ENCODE measurements at places on chromosomes 6 and 20.

DNA sequence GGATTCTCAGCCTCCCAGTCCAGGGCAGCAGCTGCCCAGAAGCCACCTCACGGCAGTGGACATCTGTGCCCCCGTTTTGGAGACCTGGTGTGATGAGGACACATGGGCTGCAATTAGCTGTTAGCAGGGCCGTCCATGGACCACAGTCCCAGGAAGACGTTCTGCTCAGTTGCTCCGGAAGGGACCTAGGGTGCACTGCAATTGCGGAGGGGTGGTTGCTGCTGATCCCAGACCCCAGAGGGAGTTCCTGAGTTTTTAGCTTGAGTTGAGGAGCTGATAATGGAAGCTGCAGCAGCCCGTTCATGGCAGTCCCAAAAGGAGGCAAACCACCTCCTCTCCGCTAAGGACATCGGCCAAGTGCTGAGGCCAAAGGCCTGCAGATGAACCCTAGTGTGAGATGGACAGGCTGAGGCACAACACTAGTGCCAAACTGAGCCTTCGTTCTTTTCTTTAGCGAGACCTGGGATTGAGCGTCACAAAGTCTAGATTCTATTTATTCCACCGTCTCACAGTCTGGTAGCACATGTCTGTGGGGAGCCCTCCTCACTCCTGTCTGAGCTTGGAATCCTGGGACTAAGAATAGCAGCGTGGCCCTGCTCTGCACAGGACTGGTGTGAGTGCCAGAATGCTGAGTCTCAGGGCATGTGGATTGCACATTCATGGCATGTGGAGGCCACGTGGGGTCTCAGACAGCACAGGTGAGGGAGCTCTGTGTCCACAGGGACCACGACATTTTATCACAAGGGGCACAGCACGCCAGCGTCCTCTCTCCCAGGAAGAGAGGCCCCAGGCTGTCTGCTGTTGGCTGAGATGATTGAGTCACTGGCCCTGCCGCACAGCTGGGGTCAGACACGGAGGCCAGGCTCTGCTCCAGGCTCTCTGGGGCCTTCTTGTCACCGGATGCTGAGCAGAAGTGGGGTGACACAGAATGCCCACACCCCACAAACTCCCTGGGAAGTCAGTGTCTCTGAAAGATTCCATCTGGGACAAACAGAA is 113.4 kb downstream of the PSMB1 start:
- DNase-seq, result no peak

- DNase-seq, result no peak
Observed at GRCh38 chr6:74100719-74101287, 404.8 kb downstream of the CD109 start.

- DNase-seq, result no peak
Observed at GRCh38 chr20:20150241-20150640, 97.9 kb downstream of the CFAP61 start.

- peak; percentile 90 for DNase-seq
Observed at GRCh38 chr20:38674092-38674764, 50.1 kb upstream of the SLC32A1 start.

GRCh38 chr6:52390361-52390727 is 28.4 kb downstream of the PAQR8 start:
- DNase-seq, result no peak

GRCh38 chr6:54020334-54020733 is 90.9 kb upstream of the MLIP start:
- no peak for DNase-seq

GRCh38 chr6:149271348-149272340 is 45.9 kb upstream of the TAB2 start:
- no peak for DNase-seq

- no peak for DNase-seq
Observed at GRCh38 chr20:2865630-2866029, 7.7 kb upstream of the PTPRA start.

DNA sequence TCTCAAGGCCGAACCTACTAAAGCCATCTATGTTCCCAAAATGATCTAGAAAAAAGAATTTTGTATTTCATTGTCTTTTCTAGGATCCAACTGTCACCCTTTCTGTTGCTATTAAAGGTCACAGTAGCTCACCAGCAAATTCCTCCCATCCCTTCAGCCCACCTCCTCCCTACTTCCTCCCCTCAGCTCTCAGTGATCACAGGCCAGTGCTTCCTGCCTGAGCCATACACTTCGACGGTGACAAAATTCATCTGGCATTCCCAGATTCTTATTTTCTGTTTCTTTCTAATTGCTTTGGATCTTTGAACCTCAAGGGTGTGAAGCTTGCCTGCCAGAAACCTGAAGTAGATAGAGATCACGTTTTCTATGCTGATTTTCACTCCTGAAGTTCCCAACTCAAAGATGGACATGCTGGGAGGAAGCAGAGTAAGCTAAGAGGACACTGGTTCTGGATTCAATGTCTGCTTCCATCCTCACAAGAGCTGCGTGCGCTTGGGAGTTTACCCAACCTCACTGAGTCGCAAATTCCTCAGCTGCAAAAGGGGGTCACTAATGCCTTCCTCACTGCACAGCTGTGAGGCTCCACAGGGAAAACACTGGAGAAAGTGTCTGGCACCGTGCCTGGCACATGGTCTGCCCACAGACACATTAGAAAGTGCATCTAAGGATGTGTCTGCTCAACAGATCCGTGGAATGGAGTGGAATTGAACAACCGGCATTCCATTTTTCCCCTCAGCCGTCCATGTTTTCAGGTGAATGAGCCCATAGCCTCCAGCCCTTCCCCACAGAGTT is 34.5 kb downstream of the MDGA1 start:
- DNase-seq, result no peak

DNA sequence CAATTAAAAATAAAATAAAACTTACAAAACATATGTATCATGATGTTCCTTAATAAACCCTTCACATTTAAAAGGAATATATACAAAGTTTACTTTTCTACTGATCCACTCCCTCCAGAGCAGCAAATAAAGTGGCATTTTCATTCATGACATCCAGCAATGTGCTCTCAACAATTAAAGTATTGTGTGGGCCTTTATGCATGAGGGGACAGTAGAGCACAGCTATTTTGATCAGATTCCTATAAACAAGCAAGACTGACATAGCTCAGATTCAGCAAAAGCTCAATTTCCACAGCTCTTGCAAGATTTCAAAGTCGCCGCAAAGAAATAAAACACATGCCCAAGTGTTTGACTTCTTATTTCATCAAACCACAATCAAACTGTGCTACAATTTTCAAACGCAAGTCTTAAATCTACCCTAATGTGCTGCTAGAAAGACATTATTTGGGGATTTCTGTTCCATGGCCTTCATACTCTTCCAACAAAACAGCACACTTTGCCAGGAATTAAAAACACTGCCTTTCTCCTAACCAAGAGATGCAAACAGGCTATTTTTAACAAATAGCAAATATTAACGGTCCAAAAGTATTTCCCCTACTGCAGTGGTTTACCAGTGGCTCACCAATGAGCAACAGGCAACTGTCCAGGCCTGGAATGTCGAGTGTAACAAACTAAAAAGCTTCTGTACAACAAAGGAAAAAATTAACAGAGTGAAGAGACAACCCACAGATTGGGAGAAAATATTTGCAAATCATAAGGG is 52.3 kb downstream of the MBOAT1 start:
- DNase-seq, result peak; percentile 10

- DNase-seq, result no peak
Observed at GRCh38 chr6:108736002-108736361, 112.2 kb upstream of the ARMC2 start.

DNA sequence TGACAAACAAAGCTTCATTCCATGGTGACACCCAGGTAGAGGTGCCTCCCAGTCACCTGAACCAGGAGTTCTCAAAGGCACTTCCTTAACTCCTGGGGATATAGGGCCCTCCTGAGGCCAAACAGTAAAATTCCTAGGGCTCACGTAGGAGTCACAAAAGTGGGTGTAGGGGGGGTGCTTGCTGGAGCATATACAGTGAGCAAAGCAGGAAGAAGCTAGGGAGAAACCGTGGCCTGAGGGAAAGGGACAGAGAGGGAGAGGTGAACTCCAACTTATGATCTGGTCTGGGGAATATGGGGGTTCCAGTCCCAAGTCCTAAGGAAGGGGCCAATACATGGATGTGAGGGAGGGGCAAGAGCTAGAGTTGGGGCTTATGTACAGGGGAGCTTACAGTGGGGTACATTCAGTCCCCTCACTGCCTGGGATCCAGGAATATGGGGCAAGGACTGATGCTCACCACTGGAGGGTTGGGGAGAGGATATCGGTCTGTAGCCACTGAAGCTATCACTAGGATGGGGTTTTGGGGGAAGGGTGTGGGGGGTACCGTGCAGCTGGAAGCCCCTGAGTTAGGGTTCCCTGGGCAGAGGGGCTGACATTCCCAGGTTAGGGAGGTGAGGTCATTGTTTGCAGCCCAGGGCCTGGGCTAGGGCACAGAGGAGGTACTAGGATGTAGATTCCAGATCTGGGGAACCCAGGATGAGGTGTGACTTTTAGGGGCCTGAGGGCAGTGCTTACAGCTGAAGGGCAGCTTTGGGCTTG is 950 bp downstream of the PEDS1 start:
- no peak for DNase-seq

- no peak for DNase-seq
Observed at GRCh38 chr6:22794844-22795243, 225.5 kb downstream of the HDGFL1 start.

GRCh38 chr20:52529826-52530225 is 338.2 kb upstream of the ZFP64 start:
- no peak for DNase-seq

GRCh38 chr20:37948956-37949355 is 46.0 kb downstream of the VSTM2L start:
- no peak for DNase-seq

DNA sequence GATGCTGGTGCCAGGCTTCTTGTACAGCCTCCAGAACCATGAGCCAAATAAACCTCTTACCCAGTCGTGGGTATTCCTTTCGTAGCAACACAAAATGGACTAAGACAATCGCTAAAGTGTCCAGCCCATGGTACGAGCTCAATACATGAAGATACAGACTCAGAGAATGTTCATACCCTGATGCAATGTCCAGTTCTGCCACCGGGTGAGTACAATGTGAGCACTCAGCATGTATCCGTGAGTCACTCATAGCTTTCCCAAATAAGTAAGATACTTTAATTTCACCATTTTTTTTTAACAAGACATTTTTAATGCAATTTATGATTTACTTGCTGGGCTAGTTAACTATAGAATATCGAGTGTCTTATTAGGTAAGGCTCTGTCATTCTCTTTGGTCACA is 26.7 kb upstream of the PDE10A start:
- DNase-seq, result no peak

DNA sequence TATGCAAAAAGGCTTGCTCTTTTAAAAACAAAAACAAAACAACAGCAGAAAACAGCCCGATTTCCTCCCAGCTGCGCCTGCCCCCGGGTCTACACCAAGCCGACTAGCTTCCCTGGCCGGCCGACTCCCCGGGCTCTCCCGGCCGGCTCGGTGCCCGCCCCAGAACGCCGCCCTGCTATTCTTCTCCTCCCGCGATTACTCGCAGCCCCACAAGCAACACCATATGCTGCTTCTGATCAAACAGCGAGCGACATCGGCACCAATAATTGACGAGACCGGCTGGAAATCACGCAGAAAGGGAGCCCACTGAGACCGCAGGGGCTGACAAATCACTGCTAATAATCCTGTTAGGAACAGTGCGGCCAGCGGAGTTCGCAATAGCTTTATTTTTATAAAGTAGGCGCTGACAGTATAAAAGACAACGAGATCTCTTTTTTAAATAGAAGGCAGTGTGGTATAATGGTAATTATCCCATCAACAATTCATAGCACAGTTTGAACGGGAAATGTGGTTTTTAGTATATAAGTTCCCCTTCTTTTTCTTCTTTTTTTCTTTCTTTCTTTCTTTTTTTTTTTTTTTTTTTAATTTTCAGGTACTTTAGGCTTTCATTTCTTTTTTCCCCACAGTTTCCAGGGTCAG is 3.3 kb downstream of the SIM1 start:
- DNase-seq, result peak; percentile 86

DNA sequence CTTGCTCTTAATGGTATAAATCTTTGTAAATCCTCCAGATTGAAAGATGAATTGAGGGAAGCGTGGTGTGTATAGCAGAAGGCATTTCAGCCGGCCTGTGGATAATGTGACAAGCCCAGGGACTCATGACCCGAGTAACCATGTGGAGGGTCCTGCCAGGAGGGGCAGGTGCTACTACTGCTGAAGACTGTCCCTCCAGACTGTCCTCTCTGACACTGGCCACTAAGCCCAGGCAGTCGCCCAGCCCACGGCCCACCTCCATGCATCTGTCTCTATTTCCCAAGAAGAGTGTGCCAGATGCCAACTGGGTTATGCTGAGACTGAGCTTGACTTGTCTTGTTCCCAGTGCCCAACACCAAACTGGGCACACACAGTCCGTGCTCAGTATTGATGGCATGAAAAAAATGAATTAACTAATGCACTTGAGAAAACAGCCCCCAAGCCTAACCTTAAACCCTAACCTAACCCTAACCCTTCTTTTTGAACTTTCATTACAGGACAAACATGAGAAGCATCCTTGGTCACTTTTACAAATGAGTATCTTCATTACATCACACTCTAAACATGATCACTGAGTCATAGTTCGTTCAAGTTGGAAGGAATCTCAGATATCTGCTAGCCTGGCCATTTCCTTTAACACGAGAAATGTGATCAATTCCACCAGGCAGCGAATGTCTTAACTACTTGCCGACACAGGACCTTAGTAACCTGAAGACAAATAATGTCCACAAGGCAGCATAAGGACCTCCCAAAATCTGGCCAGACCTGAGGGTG is 182.2 kb upstream of the RREB1 start:
- no peak for DNase-seq

DNA sequence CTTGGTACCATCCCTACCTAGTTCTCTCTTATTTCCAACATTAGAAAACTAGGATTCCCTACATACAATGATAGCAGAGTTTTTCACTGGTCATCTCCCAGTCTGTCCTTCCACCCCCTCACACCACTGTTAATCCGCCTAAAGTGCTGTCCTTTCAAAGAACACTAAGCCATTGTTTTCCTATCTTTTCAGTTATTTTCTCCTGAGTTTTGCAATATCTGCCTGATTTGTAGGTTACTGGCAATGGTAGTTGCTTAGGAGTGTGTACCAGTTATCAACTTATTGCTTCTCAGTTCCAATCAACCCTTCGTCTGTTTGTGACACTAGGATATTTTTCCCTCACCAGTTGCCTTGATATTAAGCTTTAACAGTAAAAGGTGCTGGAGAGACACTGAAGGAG is 135.0 kb downstream of the EPM2A start:
- no peak for DNase-seq

GRCh38 chr20:25489221-25489871 is 81.9 kb downstream of the GINS1 start:
- no peak for DNase-seq

DNA sequence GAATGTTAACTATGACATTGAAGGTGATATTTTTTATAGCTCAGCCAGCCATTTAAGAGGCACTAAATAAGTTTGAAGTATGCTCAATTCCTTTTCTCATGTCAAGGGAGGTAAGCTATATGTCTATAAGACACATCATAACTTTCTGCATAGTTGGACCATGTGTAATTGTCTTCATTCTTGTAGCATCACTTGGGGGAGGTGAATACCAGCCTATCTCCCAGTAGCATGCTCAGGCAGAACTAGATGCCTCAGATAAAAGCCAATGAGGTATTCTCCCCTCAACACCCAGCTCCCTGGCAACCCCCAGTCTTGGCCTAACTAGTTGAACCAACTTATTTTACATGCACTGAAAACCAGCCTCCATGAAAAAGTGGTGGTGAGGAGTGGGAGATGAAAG is 158.3 kb upstream of the JAG1 start:
- no peak for DNase-seq

- no peak for DNase-seq
Observed at GRCh38 chr6:167121335-167121841, 1.5 kb upstream of the CCR6 start.

- no peak for DNase-seq
Observed at GRCh38 chr6:148404456-148405054, 61.9 kb downstream of the SASH1 start.

GRCh38 chr6:50093938-50094272 is 44.2 kb upstream of the DEFB112 start:
- no peak for DNase-seq

All from retina (tissue), 1 donor.